ENCODE measurements at places on chromosomes 12 and 14. TPM values are rescaled to one million over a fixed set of nuclear protein-coding genes. Genes with fewer than 3 reads are reported as not detected.

The APEX1 gene
- 74.9 TPM for total RNA-seq

The TAS2R8 gene
- total RNA-seq, result 0.36 TPM

GRCh38 chr12:67271976-67272375 lies 2.8 kb downstream of the CAND1 start:
- DNase-seq, result no peak
- H3K4me3 ChIP-seq, result no peak overlapping the region
- H3K27me3 ChIP-seq, result no peaks in the 10 kb centered on the region
- peaks cover 10% of the 10 kb centered on the region for H3K36me3 ChIP-seq

- no peak overlapping the region for H3K4me3 ChIP-seq
- H3K27me3 ChIP-seq, result no peaks in the 10 kb centered on the region
- H3K27ac ChIP-seq, result no peak overlapping the region
Observed at GRCh38 chr12:79765157-79765556, 74.4 kb upstream of the PAWR start.

DNA sequence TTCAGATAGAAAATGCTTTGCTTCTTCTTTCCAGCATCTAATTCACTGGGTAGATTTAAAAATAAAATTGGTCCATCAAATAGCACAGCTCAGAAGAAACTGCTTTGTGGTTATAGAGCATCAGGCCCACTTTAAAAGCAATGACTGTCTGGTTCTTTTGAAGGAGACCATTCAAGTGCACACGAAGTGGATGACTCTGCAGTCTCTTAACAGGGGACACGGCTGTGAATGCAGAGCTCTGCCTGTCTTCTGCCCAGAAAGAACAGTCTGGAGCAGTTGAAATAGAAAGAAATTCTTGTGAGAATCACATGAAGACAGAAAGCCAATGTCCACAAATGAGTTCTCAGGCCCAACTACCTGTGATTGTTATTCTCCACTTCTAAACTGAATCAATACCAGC lies 138.7 kb upstream of the PLEKHA5 start:
- no peaks in the 10 kb centered on the region for H3K36me3 ChIP-seq
- no peak for DNase-seq
- H3K4me3 ChIP-seq, result no peak overlapping the region

DNA sequence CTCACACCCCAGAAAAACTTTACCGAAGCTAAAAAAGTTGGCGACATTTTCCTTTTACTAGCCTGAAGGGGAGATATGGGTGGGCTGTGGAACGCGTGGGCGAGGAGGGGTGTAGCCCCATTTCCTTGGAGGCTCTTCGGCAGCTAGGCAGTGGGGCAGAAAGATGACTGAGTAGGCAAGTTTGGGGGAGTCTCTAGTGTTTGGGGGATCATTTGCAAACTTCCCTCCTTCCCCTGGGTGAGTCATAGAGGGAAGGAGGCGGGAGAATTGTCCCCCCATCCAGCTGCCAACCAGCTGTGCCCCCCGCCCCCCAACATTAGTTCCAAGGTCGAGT lies 2.3 kb downstream of the GLI1 start:
- peak overlapping the region; percentile 72 for H3K4me3 ChIP-seq
- peak; percentile 81 for DNase-seq
- H3K27me3 ChIP-seq, result peaks cover 16% of the 10 kb centered on the region
- peaks cover 16% of the 10 kb centered on the region for H3K4me1 ChIP-seq

GRCh38 chr14:39034481-39035296 lies 68.3 kb downstream of the SEC23A start:
- DNase-seq, result no peak
- H3K4me1 ChIP-seq, result no peaks in the 10 kb centered on the region
- H3K36me3 ChIP-seq, result peaks cover 88% of the 10 kb centered on the region

DNA sequence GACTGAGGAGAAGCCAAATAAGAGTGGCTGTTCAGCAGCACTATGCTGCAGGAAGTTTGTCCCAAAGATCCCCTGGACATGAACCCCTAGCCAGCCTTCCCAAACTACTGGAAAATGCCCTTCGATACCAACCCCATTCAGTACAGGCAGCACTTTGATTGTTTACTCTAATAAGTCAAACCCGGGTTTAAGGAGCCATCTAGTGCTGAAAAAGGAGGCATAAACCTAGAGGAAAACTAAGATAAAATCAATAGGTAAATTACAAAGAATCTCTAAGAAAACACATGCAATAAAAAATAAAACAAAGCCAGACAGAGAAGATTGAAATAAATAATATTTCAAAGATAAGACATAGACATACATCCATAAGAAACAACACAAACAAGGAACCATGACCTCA lies 771.6 kb downstream of the RPS29 start:
- no peaks in the 10 kb centered on the region for H3K4me1 ChIP-seq
- no peak overlapping the region for H3K4me3 ChIP-seq
- no peaks in the 10 kb centered on the region for H3K27me3 ChIP-seq
- H3K27ac ChIP-seq, result no peak overlapping the region
- no peaks in the 10 kb centered on the region for H3K36me3 ChIP-seq
- no peak for DNase-seq

The CLSTN3 gene
- total RNA-seq, result 7.6 TPM

Measured in osteoblast (primary cell).